ENCODE measurements at places on chromosomes 2 and 18.

DNA sequence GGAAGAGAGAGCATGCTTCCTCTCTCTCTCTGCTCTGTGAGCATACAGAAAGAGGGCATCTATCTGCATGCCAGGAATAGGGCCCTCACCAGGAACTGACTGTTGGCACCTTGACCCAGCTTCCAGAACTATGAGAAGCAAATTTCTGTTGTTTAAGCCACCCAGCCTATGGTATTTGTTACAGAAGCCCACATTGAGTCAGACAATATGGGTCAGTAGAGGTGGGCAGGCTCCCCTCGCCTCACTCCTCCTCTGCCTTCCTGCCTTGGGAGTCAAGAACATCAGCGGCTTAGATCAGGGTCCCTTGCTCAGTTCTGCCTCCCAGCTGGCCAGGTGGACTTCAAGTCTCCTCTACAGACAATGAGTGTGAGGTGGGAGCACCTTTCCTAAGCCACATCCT, 92.3 kb downstream of the COPS8 start:
- no peak for DNase-seq

- peak; percentile 84 for DNase-seq
Measured at GRCh38 chr2:68365087-68365486, at the start of gene PLEK. PLEK (plus strand) TSS chr2:68365282; CDS start chr2:68365352, 70 bp downstream.

DNA sequence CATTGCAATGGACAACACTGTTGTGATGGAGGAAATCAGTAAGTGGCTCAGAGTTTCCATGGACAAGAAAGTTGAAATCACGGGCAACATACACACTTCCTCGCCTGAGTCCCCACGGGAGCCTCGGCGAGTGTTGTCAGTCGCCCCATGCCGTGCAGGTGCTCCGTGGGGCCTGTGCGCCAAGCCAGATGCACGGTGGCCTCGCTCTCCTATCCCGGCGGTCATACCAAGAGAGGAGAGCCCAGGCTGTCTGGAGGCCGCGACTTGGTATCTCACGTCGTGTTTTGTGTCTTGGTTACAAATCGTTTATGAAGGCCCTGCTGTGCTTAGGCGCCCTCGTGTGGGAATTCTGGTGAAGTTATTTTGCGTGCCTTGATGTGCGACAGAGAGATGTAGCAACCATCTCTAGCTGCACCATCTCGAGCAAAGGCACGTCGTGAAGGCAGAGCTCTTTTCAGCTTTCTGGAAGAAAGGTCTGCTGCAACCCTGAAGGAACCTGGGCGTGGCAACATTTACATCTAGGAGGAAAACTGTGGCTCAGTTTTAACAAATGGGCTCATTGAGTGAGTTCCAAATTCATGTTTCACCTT, 21.8 kb downstream of the ATG4B start:
- DNase-seq = peak; percentile 75

- DNase-seq = no peak
Measured at GRCh38 chr2:120456867-120457266, 110.9 kb downstream of the INHBB start.

DNA sequence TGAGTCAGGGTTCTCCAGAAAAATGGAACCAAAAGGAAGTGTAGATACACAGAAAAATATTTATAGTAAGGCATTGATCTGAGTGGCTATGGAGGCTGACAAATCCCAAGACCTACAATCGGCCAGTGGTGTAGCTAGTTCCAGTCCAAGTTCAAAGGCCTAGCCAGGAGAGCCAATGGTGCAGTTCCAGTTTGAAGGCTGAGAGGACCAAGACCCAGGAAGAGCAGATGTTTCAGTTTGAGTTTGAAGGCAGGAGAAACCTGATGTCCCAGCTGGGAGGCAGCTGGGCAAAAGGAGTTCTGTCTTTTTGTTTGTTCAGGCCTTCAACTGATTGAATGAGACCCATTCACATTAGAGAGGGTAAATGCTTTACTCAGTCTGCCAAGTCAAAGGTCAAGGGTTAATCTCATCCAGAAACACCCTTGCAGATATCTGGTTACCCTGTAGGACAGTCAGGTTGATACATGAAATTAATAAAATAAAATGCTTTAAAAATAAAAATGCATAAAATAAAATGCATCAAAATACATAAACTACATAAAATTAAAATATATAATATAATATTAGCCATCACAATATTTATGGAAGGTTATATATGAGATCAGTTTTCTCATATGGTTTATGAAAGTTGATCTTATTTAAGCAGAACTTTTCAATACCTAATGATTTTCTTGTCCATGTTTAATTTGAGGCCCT, 38.7 kb downstream of the KCNE4 start:
- no peak for DNase-seq

DNA sequence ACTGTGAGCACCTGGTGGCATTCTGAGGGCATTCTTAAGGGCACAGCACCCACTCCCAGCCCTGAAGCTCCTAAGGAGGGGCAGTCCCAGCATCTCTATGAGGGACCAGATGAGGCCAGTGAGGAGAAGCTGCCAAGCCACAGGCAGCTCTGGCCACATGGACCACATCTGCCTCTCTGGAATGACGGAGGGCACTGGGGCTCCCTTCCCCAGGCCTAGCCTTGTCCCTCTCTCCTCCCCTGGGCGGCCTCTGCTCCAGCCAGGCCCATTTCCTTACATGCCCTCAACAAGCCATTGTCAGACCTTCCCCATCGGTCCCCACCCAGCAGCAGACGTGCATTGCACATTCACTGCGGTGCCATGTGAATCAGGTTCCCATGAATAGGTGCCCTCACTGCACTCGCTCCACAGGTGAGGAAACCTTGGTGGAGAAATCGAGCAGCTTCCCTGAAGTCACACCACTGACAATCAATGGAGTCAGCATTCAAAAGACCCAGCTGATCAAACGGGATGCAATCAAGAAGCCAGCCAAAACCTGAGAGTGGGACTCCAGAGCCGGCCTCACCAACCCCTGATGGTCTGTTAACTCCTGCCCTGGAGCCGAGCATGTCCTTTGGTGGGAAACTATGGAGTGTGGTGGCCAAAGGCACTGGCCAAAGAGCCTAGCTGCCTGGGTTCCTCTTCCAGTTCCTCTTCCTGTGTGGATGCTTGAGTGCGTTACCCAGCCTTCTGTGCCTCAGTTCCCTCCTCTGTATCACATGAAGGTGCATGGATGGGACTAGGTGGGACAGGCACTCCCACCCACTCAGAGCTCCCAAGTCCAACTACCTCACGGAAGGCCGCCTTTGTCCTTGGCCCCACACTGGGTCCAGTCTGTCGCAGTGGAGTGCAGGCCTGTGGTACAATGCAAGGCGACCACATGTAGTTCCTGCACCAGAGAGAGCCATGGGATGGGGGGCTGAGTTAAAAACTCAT, 147.3 kb downstream of the ZFP36L2 start:
- no peak for DNase-seq

DNA sequence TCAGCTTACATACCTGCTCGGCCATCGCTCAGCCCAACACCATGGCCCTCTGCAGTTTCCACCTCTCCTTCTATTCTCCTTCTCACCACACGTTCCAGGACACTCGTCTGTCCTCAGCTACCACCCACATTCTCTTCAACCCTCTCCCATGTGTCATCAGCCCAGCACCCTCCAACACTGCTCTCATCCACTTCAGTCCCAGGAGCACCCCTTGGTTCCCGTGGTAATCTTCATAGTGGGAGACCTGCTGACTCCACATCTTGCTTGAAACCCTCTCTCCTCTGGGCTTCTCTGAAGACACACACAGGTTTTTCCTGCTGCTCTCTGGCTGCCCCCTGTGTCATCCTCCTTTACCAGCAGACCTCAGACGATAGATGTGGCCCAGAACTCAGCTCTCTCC, 228.7 kb downstream of the GBX2 start:
- DNase-seq = no peak

DNA sequence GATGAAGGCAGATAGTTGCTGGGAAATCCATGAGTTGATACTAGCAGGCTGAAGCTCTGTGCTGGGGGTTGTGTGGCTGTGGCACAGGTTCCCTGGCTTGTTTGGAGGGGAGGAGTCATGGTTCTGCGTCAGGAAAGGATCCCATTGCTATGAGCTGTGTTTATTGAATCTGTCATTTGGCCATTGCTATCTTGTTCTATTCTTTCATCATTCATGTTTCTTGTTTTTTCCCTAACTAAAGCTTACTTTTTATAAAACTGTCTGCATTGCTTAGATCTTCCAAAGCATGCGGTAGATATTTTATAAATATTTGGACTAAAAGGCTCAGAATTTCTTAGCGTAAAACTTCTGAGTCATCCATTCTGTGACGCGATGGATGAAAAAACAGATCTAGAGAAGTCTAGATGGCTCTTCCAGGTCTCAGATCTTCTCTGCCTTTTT, 335.3 kb downstream of the PTPRM start:
- DNase-seq = no peak

GRCh38 chr2:10521356-10522169, 73.4 kb upstream of the ODC1 start:
- no peak for DNase-seq

DNA sequence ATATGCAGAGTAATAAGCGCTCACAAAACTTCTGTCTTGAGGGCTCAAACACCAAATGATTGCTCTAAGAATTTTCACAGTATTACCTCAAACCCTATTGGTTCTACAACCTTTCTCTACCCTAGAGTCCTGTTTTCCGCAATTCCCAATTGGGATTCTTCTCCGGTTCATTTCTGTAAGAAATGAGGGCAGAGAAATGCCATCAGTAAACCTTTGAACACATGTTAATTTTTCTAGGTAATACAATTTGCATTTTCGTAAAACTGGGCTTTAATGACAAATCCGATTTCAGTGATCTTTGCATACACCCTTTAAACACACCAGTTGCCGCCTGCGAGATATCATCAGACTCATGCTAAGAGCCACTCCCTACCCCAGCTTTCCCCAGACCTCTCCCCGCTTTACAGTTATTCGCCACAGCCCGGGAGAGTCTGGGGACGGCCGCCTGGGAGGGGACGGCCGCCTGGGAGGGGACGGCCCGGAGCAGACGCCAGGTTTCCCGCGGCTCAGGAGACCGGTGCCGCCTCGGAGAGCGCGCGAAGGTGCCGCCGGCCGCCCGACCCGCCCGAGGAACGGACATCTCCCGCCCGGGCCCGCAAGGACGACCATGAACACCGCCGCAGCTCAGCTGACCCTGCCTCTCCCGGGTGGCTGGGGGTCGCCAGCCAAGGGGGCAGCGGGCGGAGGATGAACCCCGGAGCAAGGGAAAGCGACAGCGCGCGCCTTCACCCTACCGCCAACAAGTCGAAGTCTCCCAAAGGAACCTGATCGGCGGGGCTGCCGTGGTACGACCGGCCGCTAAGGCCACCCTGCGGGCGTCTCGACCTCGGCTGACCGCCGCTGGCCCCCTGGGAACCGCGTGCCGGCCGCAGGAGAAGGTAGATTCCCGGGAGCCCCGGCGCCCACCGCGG, 463 bp downstream of the SMC6 start:
- peak; percentile 90 for DNase-seq

GRCh38 chr2:10980071-10980470, 68.3 kb downstream of the KCNF1 start:
- no peak for DNase-seq

- DNase-seq = no peak
Measured at GRCh38 chr18:26646901-26647300, 98.5 kb upstream of the KCTD1 start.

DNA sequence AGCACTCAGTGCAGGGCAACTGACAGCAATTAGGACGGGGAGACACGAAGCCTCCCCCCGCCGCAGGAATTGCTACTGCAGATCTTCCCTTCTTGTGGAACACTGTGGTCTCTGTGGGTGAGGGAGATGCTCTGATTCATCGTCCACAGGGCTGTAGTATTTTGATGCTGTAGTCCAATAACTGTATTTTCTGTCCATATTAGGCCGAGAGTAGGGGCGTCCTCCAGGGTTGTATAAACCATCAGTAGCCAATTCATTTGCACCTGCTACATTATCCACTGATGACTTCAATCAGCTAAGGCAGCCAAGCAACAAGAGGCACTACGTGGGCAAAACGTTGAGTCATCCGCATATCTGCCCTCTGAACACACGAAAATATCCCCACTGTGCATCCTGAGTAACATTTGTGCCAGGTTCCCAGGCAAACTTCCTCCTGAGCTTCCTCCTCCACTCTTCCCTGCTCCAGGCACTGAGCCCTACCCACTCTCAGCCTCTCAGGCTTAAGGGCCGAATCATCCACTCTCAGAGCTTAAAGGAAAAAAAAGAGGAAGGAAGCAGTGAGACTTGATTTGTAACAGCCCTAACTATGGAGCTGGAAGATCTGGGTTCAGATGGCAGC, 62.1 kb downstream of the LBH start:
- peak; percentile 55 for DNase-seq

GRCh38 chr18:8634508-8634907, 25.3 kb downstream of the RAB12 start:
- no peak for DNase-seq

GRCh38 chr2:148096012-148096411, 75.1 kb downstream of the MBD5 start:
- DNase-seq = no peak

DNA sequence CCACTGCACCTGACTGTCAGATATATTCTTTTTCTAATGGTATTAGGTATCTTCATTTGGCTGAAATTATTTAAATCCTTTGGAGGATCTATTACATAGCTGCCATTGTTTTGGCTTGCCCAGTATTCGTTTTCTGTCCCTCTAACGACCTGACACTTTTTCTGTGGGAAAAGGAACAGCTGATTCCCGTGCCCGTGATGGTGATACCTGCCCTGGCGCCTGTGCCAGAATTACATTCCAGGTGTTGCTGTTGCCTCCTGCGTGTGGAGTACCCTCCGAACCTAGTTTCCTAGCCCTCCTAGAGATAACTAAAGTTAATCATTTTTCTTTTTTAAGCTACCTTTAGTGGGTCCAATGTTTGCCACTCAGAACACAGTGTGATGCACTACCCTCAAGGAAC, 14.0 kb downstream of the HOXD1 start:
- no peak for DNase-seq

- no peak for DNase-seq
Measured at GRCh38 chr2:197575987-197576386, 60.1 kb downstream of the MOB4 start.

DNA sequence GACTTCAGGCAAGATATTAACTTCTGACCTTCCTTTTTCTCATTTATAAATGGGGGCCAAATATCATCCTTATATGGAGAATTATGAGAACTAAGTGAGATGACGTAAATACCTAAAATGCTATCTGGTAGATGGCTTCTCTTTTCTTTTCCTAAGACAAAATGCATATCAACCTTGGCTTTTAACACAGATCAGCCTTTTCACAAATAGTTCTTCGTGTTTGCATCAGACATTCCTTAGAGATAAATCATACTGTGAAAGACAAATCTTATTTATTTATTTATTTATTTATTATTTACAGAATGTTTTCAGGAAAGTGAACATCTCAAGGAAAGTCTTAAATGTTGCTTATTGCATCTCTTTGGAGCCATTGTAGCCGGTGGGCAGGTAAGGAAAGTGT, 62.8 kb downstream of the NBEAL1 start:
- no peak for DNase-seq
